GOT3 (cell line): ENCODE measurements at places on chromosomes 16 and 17.

DNA sequence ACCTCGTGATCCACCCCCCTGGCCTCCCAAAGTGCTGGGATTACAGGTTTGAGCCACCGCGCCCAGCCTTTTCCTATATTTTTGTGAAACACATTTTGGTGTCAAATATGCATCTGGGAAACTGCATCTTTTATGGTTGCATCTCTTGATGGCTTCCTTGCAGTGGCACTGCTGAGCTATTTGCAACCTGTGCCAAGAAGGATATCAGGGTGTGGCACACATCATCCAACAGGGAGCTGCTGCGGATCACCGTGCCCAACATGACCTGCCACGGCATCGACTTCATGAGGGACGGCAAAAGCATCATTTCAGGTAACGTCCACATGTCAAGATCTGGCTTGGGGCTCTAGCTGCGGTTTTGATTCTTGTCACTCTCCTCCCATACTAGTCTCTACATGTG is 16.8 kb upstream of the USP43 start:
- no peak for DNase-seq

GRCh38 chr16:1678500-1679098 is 520 bp downstream of the JPT2 start:
- DNase-seq, result no peak

DNA sequence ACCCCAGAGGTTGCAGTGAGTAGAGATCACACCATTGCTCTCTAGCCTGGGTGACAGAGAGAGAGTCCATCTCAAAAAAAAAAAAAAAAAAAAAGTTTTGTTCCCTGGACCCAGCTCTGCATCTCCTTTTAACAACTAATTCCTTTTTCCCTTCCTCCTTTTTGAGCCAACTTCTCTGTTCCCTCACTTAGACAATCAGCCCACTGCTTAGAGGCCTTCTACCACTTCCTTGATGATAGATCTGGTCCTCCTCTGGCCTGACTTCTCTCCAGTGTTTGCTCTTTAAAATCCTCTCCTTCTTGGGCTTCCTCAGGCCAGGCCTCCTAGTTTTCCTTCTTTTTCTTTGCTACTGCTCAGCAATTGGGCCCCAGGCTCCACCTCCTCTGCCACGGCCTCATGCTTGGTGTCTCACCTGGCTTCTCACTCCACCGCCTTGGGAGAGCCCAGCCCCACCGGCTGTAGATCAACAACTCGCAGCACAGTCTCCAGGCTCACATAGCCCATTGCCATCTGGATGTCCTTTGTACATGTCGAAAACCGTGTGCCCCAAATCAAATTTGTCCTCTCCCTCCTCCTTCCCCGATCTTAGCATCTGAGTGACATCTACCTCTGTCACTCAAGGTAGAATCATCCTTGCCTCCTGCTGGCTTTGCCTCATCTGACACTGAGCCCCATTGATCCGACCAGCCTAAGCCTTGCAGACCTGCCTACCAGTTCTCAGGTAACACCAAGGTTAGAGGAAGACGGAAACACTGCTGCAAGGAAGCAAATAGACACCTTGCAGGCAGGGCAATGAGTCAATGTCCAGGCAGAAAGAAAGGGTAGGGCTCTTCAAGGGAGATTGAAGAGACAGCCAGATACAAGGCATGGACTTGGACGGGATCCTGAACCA is 17.4 kb downstream of the ARHGAP27 start:
- no peak for DNase-seq

GRCh38 chr16:3952737-3953131 is 72.2 kb upstream of the CREBBP start:
- DNase-seq, result no peak

GRCh38 chr17:915538-916201 is 63.9 kb downstream of the NXN start:
- no peak for DNase-seq

DNA sequence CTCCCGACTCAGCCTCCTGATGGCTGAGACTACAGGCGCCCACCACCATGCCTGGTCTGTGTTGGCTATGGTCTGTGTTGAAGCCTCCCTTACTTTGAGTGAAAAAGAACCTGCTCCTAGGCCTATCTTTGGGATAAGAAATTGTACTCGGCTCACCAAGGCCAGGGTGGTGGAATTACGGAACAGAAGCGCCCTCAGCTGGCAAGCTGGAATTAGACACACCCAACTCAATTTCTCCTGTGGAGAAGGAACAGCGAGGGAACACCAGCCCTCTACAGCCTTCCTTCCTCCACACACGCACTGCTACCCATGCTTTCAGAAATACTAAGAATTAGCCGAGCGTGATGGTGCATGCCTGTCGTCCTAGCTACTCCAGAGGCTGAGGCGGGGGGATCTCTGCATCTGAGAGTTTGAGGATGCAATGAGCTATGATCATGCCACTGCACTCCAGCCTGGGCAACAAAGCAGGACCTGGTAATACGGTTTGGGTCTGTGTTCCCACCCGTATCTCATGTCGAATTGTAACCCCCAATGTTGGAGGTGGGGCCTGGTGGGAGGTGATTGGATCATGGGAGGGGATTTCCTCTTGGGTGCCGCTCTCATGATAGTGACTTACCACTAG is 40.1 kb upstream of the RBBP6 start:
- no peak for DNase-seq

DNA sequence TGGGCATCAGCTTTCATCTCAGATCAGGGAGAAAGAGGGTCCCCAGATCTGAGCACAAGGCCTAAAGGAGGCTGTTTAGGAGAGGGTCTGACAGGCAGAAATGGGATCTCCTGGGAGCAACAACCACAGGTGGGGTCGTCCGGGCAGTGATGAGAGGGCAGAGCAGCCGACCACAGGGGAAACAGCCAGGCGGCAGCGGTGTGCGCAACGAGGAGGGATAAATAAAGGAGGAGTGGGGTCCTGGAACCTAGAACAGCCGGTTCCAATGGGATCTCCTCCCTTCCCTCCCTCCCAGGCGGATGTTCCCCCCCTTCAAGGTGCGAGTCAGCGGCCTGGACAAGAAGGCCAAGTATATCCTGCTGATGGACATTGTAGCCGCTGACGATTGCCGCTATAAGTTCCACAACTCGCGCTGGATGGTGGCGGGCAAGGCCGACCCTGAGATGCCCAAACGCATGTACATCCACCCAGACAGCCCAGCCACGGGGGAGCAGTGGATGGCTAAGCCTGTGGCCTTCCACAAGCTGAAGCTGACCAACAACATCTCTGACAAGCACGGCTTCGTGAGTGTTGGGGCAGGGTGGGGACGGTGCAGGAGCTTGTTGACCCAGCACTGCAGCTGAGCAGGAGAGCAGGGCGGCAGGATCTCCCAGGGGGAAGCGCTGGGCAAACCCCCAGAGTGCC is 1.9 kb downstream of the TBX2 start:
- no peak for DNase-seq

DNA sequence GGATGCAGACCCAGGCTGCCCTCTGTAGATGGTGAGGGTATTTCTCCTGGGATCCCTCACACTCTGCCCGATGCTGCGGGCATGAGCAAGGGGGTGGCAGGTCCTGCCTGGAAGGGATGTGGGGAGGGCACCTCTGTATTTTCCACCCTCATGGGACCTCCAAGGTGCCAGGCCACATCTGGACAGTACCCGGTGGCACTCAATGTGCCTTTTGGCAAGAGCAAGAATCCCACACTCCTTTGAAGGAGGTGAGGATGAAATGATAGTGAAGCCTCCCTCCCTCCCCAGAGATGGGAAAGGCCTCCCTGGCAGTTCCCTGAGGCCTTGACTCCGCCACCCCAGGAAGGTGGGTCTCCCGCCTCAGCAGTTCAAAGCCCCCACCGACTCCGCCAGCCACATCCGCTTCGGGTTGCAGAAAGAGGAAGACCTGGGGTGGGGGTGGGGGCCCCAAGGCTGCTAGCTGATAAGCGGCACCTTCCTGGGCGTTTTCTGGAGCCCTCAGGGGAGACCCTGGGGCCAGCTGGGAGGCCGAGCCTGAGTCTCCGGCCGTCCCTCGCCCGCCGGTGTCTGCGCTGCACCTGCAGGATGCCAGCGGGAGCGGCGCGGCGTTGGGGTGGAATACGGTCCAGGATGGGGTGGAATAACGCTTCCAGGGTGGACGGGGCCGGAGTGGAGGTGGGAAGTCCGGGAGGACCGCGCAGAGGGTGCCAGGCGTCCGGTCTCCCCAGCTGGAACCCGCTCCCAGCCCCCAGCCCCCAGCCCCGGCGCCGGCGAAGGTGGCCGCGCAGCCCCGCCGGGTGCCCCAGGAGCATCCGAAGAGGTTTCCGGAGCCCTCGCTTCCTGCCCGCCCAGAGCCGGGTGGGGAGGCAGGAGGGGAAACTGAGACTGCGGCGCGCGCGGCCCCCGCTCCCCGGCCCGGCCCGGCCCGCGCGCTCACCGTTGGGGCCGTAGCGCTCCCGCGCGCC is 718 bp downstream of the ATP2A3 start:
- DNase-seq, result no peak

- no peak for DNase-seq
Observed at GRCh38 chr17:2946144-2946543, 117.3 kb downstream of the OR1D5 start.

GRCh38 chr16:31430380-31431052 is 2.4 kb upstream of the COX6A2 start:
- DNase-seq, result no peak

- no peak for DNase-seq
Observed at GRCh38 chr16:76511203-76511602, 234.0 kb downstream of the CNTNAP4 start.

DNA sequence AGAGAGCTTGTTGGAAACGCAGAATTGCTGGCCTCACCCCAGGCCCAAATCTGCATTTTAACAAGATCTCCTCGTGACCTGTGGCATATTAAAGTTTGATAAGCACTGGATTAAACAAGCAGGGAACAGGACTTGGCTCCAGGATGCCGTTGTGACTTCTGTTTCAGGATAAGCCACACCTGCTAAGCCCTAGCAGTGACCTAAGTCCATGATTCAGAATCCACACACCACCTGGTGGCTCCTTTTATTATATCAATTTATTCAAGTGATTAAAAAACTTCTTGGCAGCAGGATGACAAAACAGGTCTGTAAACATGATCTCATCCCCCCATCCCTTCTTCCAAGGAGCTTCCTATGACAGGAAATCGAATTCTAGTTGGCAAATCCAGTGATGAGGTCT is 9.1 kb downstream of the NAGPA start:
- no peak for DNase-seq

DNA sequence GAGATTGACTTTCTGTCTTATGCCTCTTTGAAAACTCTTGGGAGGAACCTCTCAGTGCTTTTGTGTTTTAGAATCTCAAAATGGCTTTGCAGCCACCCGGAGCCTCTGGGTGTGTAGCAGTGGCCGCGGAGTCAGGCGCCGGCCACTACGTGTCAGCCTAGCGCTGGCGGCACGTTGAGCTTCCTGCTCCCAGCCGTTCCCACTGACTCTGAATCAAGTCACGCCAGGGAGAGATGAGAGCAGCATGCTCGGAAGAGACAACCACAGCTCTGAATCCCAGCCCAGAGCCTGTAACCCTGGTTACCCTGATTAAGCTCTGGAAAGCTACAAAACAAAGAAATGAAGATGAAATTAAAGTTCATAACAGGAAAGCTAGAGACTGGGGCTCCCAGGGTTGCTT is 97.4 kb upstream of the CACNG5 start:
- DNase-seq, result no peak

DNA sequence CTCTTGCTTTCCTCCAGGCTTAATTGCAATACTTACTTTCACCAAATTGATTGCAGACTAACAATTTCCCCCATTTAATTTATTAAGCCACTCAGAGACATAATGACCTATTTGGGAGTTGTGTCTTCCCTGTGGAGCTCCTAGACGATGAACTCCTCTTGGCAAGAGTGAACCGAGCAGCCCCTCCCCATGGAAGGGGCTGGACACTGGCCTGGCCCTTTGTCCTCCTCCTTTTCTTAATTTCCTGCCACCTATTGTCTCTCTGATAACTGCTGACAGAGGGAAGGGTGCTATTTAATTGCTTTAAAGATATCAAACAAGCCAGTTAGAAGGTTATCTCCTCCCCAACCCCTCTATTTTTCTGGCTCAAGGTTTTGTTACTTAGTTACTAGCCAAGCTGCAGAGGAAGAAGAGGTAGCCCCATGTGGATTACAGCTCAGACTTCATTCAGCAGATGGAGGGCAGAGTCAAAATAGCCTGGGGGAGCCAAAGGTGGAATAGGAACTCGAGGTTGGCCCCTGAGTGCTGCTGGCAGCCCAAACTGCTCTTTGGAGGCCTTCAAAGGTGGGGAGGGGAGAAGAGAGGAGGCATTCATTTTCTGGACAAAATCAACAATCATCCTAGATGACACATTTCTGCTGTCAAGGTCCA is 3.7 kb upstream of the SSTR2 start:
- DNase-seq, result no peak

DNA sequence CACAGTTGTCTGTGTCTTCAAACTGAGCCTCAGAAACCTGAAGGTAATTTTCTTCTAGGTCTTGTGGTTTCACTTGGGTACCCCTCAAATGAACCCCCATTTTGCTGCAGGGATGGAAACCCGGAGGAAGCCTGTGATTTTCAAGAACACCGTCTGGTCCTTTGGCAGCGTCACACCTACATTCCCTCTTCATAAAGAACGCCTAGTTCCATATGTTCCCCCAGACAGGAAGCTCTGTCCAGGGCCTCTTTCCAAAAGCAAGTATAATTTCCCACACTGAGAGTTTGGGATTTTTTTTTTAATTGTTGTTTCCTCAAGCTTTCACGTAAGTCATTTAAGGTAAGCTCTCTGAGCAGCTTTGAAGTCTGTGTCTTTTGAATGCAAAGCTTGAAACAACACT is 515.0 kb downstream of the TMEM114 start:
- no peak for DNase-seq

- DNase-seq, result no peak
Observed at GRCh38 chr17:27489045-27489715, 32.9 kb downstream of the KSR1 start.
